IPS-NIHi11 (cell line): ENCODE measurements at places on chromosomes 5 and 9.

DNA sequence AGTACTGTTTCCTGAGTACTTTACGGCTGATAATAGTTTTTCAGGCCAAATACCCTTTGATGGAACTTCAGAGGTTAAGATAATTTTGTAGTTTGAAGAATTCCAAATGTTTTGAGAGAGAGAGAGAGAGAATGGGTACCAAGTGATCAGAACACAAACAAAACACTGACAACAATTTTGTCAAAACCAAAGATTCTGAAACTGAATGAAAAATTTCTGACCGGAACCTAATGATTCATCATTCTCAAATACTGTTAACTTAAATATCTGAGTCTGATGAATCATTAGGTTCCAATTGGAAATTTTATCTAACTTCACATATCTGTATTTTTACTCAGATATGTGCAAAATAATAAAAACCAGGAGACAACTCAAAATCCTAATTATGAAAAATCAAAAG is 4.0 kb downstream of the LMBRD2 start:
- no peak for DNase-seq

- no peak for DNase-seq
Measured at GRCh38 chr5:165272436-165272835, 1767.0 kb downstream of the MAT2B start.

GRCh38 chr9:105662184-105663104 is at the start of gene TAL2:
Gene TAL2, plus strand, starts transcription at chr9:105662457. Its CDS starts 40 bp downstream, at chr9:105662497.
- DNase-seq, result no peak

DNA sequence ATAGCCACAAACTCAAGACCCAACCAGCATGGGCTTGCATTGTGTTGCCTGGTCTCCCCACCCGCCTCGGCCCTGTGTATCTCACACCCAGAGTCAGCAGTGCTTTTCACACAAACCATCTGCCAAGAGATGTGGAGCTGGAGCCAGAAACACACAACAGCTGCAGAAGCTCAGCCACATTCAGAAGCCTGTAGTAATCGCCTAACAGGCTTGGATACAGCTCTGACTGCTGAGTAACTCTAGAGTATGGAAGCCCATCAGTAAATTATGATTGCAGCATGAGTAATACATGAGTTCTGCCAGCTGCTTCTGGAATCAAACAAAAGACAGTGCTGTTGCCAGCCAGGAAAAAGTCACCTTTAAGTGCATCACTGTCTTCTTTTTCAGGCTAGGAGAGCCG is 16.0 kb downstream of the TEK start:
- DNase-seq, result no peak

- no peak for DNase-seq
Measured at GRCh38 chr5:52725065-52725746, 62.5 kb upstream of the ITGA1 start.

GRCh38 chr5:179912951-179913350 is 5.3 kb upstream of the TBC1D9B start:
- DNase-seq, result no peak

GRCh38 chr5:125326150-125326510 is 579.7 kb upstream of the ZNF608 start:
- DNase-seq, result no peak

DNA sequence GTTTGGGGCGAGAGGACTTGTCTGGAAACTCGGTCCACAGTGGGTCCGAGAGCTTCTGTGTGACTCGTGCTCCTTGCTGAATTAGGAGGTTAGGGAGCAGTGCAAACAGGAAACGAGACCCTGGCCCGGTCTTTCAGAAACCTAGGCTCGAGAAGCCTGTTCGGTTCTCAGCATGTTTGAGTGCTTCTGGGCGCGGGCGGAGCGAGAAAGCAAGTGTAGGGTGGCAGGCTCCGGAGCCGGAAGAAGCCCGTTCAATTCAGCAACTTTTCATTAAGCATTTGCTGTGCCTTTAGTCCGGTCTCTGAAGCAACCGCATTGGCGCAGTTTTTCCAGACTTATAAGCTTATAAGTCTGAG is 547 bp downstream of the CLTA start:
- peak; percentile 42 for DNase-seq

DNA sequence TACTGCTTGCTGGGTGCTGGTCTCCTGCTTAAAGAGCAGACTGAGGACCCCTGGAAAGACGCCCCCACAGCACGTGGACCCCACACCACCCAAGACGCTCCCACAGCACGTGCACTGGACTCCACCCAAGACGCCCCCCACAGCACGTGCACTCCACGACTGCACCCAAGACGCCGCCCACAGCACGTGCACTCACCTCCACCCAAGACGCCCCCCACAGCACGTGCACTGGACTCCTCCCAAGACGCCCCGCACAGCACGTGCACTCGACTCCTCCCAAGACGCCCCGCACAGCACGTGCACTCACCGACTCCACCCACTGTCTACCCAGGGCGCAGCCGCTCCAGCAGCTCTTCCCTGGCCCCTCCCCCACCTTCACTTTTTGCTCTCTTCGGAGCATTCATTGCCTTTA is 50.5 kb downstream of the EHMT1 start:
- no peak for DNase-seq

DNA sequence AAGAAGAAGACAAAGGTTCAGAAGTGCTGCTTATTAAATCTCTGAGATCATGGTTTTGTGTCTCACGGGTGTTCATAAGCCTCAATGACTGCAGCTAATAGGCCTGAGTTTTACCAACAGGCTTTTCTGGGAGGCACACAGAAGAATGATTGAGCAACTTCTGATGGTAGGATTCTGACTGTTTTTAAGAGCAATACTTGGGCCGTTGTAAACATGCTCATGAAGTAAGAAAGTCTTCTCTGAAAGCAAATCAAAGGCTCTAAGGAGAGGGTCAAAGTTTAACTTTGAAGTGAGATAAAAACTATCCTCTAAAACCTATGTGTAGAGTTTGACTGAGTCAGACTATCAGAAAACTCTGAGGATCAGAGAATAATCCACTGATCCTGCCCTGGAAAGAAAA is 390.9 kb upstream of the DAB2 start:
- DNase-seq, result no peak

DNA sequence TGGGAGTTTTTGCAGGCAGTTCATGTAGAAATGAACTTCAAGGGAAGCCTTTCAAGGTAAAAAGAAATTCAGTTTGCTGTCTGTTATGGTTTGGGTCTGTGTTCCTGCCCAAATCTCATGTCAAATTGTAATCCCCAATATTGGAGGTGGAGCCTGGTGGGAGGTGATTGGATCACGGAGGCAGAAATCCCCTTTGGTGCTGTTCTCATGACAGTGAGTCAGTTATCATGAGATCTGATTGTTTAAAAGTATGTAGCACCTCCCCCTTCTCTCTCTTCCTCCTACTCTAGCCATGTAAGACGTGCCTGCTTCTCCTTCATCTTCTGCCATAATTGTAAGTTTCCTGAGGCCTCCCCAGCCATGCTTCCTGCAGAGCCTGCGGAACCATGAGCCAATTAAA is 341.4 kb downstream of the ARHGEF28 start:
- no peak for DNase-seq

DNA sequence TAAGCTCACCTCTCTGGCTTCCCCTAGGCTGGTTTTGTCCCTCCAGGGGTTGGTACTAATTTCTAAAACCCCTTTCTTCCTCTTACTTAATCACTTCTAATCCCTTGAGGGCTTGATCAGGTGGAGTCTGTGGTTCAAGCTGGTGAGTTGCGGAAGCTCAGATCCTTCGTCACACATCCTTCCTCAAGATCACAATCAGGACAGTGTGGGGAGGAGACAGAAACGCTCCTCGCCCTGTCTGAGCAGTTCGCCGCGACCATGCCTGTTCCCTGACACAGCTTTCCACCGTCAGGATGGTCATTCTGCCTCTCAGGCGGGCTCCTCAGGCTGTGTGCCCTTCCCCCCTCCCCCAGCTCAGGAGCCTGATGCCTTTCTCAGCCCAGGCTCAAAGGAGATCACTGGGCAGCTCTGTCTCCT is 24.3 kb downstream of the CPLX2 start:
- no peak for DNase-seq

DNA sequence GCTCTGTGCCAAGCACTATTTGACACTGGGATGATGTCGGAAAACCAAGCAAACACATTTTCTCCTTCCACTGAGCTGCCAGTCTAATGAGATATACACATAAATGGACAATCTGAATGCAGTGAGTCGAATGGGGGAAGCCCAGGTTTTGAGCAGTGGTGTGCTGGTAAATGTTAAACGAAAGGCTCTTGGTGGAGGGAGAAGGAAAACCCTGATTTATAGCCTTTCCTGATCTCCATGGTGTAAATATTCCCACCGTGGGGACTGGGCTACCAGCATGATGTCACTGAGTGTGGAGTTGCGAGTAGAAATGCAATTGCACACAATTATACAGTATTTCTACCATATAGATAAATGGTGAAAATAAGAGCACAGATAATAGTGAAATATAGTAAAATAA is 5.0 kb upstream of the GSN start:
- DNase-seq, result no peak

- no peak for DNase-seq
Measured at GRCh38 chr9:70491426-70492318, 77.2 kb upstream of the KLF9 start.

GRCh38 chr9:117145081-117145480 is 269.8 kb downstream of the ASTN2 start:
- no peak for DNase-seq

GRCh38 chr5:37791321-37791720 is 48.5 kb downstream of the GDNF start:
- DNase-seq, result no peak

DNA sequence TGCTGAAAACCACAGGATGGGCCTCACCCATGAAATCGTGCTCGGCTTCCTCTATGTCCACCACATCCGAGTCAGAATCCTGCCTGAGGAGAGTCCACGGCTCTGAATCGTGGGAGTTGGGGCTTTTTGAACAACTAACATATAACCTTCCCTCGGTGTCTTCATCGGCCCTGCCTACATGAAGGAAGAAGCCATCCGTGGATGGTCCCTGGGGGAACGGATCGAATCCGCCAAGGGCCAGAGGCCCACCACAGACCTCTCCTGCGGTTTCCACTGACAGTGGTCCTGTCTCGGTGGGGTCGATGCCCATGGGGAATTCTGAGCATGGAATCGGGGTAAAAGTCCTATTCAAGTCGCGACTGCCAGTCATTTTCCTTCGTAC is 85.0 kb downstream of the CAMSAP1 start:
- DNase-seq, result no peak

DNA sequence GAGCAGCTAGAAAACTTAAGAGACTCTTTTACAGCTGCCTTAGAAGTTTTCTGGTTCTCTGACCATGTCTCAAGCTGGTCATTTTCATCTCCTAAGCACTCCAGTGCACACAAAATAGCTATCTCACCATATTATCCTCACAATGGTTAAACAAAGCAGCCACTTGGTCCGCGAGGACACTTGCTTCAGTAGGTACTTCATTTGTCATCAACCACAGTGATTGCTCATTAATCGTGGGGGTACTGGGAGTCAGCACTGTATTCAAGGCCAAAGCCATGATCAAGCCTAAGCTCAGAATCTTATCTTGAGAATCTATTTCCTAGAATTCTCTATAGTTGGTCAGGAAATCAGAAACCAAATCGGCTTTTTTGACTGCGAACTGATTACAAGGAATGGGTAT is 2.9 kb downstream of the ARL14EPL start:
- no peak for DNase-seq

DNA sequence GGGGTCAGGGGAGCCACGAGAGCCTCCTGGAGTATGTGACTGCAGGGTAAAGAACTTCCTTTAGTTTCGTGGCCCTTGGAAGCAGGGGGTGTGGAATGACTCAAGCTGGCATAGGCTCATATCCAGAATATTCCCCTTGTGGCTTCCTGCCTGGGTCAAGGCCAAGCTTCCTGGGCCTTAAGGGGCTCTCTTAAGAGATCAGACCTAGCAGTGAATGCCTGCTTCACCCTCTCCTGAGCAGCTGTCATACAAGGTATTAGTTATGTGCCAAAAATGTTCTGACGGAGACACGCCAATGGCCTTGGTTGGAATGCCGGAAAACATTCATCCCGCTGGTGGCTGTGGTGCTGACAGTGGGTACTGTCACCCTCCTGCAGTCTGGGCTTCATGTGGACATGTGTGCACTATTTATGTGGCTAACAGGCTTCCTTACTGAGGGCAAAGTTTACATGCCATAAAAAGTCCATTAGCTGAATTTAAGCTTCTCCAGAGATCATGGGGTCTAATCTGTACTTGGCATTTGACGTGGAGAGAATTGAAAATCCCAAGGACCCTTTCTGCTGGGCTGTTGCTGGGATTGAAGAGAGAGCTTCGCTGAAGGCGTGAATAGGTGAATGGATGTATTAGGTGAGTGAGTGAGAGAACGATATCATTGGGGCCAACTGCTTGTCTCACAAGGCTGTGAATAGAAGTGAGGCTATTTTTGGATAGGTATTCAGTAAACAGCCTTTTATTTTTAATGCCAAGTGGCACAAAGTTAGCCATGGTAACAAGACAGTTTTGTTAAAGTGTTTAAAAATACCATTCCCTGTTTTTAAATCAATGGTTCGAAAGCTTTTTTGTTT is 156.8 kb downstream of the MACROH2A1 start:
- DNase-seq, result no peak

DNA sequence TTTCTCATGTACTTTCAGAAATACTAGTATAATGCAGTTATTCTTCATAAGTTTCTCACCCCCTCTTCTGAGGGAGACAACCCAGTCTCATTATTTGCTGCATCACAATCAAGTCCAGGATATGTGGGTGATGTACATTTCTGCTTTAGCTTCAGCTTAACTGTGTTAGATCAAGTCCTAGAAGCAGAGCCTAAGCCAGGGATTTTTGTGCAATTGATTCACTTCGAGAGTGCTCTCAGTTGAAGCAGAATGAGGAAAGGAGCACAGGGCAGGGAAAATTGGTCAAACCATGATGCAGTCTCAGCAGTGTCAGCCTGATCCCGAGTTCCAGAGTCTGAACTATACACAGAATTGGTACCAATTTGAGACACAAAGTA is 15.1 kb downstream of the HNRNPK start:
- DNase-seq, result no peak

DNA sequence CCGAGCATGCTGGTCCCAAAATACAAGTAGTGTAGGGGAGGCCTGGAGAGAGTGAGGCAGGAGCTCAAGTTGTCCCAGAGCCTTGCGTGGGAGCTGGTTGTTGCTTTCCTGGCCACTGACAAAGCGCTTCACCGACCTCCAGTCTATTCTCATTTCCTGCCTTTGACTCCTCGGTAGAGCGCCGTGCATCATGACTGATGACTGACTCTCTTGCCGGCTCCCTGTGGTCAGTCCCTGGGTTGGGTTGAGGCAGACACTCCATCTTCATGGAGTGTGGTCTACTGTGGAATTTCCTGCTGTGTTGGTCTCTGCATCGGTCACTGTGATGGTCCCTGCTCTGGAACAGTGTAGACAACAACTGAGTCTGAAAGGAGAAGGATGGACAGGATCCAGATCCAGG is 175.1 kb upstream of the S1PR3 start:
- no peak for DNase-seq

DNA sequence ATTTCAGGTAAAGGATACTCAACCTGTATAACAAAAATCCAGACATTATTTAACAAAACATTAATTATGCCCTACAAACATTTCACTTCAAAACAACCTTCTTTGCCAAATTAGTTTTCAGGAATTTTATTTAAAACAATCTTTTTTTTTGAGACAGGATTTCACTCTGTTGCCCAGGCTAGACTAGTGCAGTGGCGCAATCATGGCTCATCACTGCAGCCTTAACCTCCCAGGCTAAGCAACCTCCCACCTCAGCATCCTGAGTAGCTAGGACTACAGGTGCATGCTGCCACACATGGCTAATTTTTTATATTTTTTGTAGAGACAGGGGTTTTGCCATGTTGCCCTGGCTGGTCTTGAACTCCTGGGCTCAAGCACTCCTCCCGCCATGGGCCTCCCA is 3.9 kb downstream of the FNIP1 start:
- no peak for DNase-seq
